CD4-positive, alpha-beta T cell (primary cell): ENCODE measurements at places on chromosomes 16 and 17.

DNA sequence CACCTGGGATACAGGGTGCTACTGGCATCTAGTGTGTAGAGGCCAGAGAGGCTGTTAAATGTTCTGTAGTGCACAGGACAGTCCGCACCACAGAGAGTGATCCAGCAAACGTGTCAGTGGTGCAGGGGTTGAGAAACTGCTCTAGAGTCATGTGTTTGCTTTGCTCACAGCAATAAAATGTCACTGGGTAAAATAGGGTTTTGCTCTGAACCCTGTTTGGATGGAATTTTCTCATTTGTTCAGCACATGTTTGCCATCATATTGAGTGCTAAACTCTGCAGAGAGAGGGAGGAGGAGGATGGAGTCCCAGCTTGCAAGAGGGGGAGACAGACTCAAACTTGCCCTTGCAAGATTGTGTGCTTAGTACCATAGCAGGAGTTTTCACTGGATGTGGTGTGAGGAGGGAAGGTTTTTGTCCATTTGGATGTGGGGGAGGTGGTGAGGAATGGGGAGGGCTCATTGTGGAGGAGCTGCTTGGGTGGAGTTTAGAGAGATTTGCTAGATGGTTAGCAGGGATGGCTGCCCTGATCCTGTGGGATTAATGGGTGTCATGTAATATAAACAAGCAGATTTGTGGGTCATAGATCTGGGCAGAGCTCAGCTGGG, 11.8 kb downstream of the PLCG2 start:
- no peak for DNase-seq

GRCh38 chr16:57540906-57541753, 1.3 kb upstream of the ADGRG5 start:
- DNase-seq, result no peak

GRCh38 chr17:3002538-3003295, 60.7 kb downstream of the OR1D5 start:
- DNase-seq, result no peak

DNA sequence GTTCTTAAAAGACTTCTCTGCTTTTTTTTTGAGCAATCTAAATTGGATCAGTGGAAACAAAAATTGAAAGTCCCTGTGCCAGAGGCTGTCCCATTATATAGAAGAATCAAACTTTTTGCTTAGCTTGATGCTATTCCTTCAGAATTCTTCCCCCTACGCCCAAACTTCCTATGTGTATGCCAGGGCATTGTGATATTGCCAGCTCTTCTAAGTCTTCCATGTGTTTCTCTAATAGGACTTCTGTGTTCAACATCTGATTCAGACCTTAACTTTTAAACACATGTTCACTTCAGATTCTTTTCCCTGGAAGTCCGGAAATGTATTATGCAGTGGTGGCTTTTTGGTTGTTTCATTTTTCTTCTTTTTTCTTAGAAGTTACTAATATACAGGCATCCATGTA, 18.7 kb downstream of the PTRH2 start:
- no peak for DNase-seq

- peak; percentile 50 for DNase-seq
Observed at GRCh38 chr17:50087246-50087911, 7.8 kb upstream of the PDK2 start.

DNA sequence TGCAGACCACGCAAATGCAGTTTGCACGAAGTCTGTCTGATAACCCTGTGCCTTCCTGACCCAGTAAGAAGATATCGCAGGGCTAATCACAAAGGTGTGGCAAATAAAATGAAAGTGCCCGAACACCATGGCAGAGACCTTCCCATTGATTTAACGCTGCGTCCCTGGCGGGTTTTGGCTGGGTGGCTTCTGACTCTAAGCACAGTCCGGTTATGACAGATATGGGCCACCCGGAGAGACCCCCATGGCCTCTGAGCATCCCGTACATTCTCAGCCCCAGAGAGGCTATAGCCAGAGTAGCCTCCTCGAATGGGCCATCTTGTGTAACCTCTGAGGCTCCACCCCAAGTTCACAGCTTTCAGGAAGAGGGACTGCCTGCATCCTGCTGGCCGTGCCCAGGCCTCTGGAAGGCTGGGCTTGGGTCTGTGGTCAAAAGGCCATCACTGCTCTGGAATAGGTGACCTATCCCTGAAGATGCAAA, 5.5 kb downstream of the FOXC2 start:
- no peak for DNase-seq

DNA sequence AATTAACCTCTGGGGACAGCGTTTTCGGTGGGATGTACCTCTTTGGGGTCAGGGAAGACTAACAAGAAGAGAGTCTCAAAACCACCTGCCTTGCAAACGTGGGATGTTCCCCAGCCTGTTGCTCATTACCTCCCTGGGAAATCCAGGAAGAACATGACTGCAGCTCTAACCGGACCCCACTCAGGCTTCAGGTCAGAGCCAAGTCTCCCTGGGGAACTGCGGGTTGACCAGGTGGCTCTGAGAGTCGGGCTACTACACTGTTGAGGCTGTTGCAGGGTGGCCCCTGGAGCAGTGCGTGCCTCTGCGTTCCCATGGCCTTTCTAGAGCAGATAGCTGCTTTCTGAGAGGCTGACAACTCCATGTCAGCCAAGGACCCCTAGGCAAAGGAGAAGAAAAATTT, 309.1 kb downstream of the FOXL1 start:
- DNase-seq, result no peak

- peak; percentile 87 for DNase-seq
Observed at GRCh38 chr17:29929533-29930408, at the start of gene SSH2. Gene SSH2 (minus strand): TSS chr17:29930228. CDS start chr17:29930000, 228 bp downstream.

DNA sequence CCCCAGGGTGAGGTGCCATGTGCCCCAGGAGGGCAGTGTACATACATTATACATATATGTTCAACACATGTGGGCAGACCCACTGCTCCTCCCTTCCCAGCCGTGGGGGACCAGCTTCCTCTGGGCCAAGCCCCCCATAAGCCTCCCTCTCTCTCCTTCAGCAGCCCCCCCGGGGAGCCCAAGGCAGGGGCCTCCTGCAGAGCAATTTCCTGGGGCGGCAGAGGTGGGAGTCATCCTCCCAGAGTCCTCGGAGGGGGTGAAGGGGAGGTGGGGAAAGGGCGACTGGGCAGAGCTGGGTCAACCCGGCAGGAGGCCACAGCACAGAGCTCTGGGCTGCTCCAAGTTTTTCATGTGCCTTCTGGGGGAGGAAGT, 235.1 kb downstream of the ZNF423 start:
- DNase-seq, result no peak

DNA sequence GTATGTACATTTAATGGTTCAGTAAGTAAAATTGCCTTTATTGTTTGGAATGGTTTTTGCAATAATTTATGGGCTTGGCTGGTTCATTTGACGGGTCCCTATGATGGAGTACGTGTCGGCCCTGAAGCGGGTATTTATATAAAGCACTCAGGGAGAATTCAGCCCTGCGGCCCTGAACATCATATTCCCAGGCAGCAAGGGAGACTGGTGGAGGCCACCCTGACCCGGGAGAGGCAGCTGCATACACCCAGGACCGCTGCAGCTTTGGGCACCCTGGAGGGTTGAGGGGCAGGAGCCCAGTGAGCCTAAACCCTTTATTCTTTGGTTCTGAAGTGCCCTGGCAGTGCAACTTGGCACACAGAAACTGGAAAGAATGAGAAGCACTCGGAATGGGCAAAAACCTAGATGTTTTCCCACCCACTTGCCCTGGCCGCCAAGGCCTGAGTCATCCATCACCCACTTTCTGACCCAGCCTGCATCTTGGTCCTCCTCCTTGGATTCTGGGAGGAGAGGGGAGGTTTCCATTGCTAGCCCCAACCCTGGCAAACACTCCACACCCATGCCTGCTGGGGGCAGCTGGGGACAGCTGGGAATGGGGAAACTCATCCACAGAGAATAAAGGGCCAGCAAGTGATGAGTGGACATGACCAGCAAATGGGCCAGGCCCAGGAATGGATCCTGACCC, 162.2 kb upstream of the TNRC6C start:
- DNase-seq, result no peak
